Stimulated activated CD4-positive, alpha-beta T cell treated with anti-CD3 and anti-CD28 coated beads, Interleukin-1b, Interleukin-23, amount 100 ng/mL, for 1 hour (primary cell): ENCODE measurements at places on chromosomes 12 and 14.

- DNase-seq = no peak
Measured at GRCh38 chr12:117695956-117696355, 272.8 kb downstream of the KSR2 start.

DNA sequence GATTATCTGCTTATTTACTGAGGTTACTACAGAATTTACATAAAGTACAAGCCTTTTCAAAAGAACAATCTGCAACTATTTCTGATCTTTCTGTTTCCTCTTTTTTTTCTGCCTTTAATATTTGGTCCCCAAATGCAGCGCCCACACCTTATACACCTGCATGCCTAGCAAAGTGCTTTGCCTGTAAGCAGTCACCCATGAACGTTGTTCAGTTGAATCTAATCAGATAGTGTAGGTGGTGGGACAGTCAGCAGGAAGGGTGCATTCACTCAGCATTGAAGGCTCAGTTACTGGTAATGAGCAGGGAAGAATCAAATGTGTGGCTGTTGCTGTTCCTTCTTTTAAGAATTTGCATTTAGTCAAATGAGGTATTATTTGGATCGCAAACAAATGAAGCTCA lies 108.4 kb downstream of the GPR135 start:
- no peak for DNase-seq

- no peak for DNase-seq
Measured at GRCh38 chr12:44331269-44331668, 495.4 kb downstream of the TMEM117 start.

GRCh38 chr14:74616507-74616906 lies 4.5 kb upstream of the LTBP2 start:
- DNase-seq = no peak

GRCh38 chr12:21825886-21826617 lies 51.5 kb upstream of the KCNJ8 start:
- no peak for DNase-seq

DNA sequence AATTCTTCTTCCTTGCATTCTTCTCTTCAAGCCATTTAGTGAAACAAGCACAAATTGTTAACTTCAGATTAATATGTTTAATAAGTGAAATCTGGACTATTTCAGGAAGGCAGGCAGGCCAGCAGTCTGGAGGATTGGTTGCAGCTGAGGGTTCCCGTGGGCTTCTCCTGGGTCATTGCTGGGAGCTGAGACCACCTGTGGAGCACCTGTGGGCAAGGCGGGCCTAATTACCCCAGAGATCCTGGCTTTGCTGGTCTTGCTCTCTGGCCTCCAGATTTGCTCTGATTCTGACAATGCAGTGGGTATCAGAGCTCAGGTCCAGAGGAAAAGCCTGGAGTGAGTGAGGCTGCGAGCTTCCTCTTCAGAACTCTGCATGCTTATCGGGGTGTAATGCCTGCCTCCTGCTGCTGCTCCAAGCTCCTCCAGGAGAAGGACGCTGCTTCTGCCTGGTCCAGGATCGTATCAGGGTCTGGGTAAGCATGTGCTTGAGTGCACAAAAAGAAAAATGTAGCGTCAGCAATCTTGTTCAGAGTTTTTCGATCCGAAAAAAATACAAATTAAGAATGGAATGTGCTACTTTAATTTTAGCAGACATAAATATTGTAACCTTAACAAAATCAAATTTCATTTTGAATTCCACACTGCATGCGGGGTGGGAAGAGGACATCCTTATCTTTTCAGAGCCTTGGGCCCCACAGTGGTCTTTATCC lies 93.8 kb downstream of the TMEM30B start:
- no peak for DNase-seq

DNA sequence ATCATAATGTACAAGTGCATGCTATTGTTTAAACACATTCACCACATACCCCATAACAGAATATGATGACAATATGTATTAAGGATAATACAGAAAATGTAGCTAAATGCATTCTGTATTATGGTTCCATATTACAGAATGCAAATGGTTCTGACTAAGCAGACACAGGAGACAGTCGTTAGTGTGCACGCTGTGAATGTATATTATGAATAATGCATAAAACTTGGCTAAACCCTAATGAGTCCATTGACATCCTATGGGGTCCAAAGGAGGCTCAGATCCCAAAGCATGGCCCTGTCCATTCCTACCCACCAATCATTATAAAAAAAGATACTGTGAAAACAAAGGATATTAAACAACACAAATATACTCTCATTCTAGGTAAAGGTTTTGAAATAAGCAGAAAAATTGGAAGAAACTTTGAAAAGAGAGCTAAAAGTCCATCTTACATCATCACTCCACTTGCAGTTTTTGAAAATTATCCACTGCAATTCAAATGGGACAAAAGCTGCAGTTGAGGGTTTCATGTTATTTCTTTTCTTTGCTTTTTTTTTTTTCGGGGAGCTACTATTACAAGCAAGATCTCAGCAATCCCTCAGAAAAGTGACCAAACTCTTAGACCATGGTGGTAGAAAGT lies 415.1 kb downstream of the BCAT1 start:
- DNase-seq = no peak

DNA sequence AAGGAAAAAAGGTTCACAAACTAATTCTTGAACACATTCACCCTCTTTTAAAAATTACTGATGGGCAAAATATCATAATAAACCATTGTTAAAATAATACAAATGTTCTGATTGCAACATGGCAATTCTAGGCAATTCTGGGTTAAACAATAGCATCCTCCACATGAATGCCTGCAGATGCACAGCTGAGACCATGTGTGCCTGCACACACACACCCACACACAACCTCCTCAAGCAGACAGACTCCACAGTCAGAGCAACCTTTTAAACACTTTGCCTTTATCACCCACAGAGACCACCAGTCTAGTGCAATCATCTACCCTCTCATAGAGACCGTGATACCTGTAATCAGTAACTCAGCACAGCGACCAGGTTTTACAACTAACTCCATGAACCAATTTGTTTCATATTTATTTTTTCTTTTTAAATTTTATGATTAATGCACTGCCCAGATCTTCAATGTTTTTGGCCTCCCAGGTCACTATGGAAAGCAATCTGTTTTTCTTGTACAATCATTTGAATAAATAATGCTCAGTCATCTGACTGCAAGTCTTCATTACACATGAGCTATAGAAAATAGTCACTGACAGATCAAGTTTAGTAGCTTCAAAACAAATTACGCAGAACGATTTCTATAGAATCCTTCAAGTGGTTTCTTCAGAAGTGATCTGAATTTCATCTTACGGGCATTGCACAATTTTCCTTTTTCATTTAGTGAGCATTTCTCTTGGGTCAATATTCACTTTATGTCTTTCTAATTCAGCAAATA lies 105.8 kb downstream of the PRKD1 start:
- DNase-seq = no peak

DNA sequence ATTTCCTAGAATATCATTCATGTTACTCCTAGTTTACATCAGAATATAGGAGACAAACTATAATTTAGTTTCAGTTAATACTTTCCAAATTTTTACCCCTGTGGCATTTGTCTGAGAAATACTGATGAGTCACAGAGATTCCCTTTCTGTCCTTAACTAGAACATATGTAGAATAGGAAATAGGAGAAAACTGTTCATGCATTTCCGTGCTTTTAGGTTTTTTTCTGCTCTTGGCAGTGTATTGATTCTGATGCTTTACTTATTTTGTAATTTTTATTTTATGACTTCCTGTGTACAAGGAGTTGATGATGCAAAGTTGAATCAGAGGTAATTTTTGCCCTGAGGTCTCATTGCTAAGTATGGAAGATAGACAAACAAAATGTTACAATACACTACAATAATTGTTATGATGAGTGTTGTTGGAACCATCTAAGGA lies 23.0 kb downstream of the MNAT1 start:
- DNase-seq = no peak
